Uterus (tissue), 4 donors: ENCODE measurements at places on chromosomes 16 and 17. TPM values are rescaled to one million over a fixed set of nuclear protein-coding genes. Genes with fewer than 3 reads are reported as not detected.

DNA sequence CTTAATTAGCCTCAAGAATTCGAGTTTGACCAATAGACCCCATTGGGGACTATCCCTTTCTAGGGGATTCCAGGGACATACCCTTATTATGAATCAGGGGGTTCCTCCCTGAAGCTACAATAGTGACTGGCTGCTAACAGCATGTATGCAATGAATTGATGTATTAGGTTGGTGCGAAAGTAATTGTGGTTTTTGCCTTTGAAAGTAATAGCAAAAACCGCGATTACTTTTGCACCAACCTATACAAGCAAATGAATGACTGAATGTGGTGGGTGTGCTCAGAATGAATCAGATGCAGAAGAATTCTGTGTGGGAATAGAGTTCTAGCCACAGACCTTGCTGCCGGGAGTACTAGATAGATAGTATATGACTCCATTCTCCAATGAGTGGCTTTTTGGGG is 76.7 kb downstream of the HLF start:
- no peaks in the 10 kb centered on the region for H3K4me1 ChIP-seq
- H3K4me3 ChIP-seq, result no peak overlapping the region
- no peaks in the 10 kb centered on the region for H3K27me3 ChIP-seq
- no peak for DNase-seq

- peak overlapping the region; percentile 71 for H3K27ac ChIP-seq
- peaks cover 8% of the 10 kb centered on the region for H3K4me1 ChIP-seq
- no peaks in the 10 kb centered on the region for H3K27me3 ChIP-seq
- H3K36me3 ChIP-seq, result no peaks in the 10 kb centered on the region
These were observed 65.7 kb upstream of the LRRC37A3 start for GRCh38 chr17:64984851-64985521.

GRCh38 chr16:12757546-12757945 is 46.1 kb downstream of the CPPED1 start:
- H3K4me1 ChIP-seq, result no peaks in the 10 kb centered on the region
- no peak overlapping the region for H3K27ac ChIP-seq
- no peaks in the 10 kb centered on the region for H3K27me3 ChIP-seq
- no peaks in the 10 kb centered on the region for H3K36me3 ChIP-seq
- no peak overlapping the region for H3K4me3 ChIP-seq

The CEMP1 gene
- 3.3 TPM for total RNA-seq

The GCGR gene
- not detected for total RNA-seq

GRCh38 chr17:13152501-13152900 is 134.7 kb upstream of the ELAC2 start:
- H3K4me3 ChIP-seq, result no peak overlapping the region
- no peak for DNase-seq
- H3K36me3 ChIP-seq, result no peaks in the 10 kb centered on the region
- H3K4me1 ChIP-seq, result no peaks in the 10 kb centered on the region
- no peak overlapping the region for H3K27ac ChIP-seq

The NPTX1 gene
- 1.6 TPM for total RNA-seq
